ENCODE measurements at places on chromosomes 2 and 18.

DNA sequence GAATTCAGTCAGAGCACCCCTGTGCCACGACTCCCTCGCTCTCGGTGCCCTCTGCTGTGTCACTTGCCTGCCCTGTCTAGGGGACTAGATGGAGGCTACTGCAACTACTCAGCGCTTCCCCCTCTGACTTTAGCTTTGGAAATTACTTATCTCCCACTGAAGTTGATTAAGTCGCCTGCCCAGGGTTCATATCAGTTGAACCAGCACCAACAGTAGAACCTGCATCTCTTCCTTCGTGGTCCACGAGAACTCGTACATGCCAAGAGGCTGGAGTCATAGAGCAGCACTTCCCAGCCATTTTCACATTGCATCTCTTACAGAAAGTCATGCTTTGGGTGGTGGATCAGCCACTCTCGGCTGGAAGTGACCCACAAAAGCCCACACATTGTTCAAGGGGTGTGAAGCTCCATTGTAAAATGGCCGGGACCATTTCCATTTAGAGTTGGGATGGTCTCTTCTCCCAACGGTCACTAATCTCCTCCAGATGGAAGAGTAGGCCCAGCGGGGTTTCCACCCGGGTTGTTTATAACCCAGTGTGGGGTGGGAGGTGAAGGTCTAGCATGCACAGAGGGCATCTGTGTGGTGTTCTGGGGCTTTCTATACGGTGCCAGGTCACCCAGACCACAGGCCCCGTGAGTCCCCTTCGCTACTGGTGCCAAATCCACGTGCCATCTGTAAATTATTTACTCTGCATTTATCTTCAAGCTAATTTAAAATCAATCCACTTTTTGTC, 38.0 kb downstream of the STEAP3 start:
- DNase-seq = no peak

DNA sequence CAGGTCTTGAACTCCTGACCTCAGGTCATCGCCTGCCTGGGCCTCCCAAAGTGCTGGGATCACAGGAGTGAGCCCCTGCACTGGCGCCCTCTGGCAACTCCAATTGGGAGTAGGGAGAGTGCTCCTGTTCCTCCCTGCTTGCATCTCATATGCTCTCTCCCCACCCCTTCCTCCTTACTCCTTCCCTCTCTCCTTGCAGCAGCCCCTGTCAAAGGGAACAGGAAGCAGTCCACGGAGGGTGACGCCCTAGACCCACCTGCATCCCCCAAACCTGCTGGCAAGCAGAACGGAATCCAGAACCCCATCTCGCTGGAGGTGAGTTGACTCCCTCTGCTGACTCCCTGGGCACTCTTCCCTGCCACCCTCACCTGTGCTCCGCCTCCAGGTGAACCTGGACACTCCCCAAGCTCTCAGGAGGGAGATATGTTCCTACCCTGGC, 10.7 kb downstream of the ARID5A start:
- DNase-seq = no peak

GRCh38 chr2:49621016-49621415, 466.7 kb upstream of the FSHR start:
- DNase-seq = no peak

GRCh38 chr2:103734911-103735310, 973.1 kb downstream of the TMEM182 start:
- no peak for DNase-seq

GRCh38 chr2:230874876-230875275, 10.1 kb downstream of the ITM2C start:
- no peak for DNase-seq

DNA sequence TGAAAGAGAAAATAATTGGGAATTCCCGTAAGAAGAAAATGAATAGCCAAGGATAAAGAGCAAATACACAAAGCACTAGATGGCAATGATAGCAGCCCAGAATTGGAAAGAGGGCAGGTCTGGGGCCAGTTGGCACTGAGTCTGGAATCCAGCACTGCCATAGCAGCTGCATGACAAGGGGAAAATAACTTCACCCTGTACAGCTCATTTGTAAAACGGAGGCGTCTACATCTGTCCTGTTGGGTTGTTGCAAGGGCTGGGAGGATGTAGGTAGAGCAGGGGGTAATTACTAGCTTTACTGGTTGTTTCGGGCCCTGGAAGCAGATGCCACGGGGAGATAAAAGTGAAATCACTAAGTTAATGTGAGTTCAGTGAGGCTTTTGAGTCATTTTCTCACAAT, 110.0 kb upstream of the RASGRP3 start:
- DNase-seq = no peak

DNA sequence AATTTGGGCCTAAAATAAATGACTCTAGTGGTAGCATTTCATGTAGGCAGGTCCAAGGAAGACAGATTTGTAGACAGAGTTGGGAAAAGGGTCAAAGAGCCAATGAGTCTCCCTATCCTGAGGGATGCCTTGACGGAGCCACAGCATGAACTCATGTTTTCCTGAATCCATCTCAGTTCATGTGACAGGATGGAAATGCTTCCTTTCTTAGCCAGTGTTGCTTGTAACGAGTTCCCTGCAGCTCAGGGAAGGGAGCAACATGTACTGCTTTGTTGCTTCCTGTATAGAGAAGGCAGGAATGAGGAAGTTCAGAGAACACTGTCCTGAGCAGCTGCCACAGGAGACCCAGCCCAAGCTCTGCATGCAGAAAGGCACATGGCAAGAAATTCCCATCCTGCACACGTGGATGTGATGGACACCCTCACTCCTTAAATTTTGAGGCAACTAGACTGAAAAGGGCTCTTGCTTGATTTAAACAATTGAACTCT, 27.9 kb downstream of the TMEM17 start:
- peak; percentile 24 for DNase-seq
